ENCODE measurements at places on chromosomes 11 and 22.
A peak's percentile ranks its signal among the peaks of the same experiment; 100 is the strongest.

GRCh38 chr11:72812967-72813739 lies 1.1 kb upstream of the ATG16L2 start:
- DNase-seq: peak; percentile 58

- no peak for DNase-seq
Measured at GRCh38 chr22:41555325-41555982, 5.4 kb upstream of the CSDC2 start.

- DNase-seq: no peak
Measured at GRCh38 chr11:43556612-43557375, 123.7 kb upstream of the HSD17B12 start.

- DNase-seq: no peak
Measured at GRCh38 chr11:30916764-30917163, 330.6 kb upstream of the MPPED2 start.

DNA sequence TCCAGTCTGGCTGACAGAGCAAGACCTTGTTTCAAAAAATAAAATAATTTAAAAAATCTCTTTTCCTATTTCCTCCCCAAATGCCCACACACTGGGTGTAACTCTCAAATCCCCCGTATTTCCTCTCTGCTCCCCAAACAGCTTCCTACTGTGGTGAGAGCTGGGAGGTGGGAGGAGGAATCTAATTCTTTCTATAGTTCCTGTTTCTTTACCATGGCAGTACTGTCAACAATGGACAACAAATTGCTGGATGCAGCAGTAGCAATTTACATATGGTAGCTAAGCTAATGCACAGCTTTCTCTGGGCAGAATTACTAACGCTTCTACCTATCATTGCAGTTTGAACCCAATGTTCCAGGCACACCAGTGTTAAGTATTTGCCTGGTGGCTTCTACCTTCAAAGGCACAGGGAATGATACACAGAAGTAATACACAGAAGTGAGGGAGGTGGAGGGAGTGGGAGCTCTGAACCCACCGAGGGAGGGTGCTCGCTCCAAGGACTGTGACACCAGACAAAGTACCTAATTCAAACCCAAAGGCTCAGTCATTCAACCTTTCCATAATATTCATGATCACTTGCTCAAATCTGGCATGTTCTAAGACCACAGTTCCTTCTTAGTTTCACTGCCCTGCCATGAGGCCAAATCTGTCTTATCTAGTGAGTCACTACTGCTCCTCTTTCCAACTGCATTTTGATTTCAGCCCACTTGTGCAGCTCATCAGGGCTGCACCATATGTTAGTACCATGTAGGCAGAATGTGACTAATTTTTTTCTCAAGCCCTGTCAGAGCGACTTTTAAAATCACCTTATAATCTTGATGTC lies 37.9 kb downstream of the CELF1 start:
- peak; percentile 26 for DNase-seq

Data from H4 (cell line).